Immature natural killer cell (primary cell): ENCODE measurements at places on chromosomes 4 and X.

GRCh38 chr4:1058198-1058996, 47.0 kb downstream of the FGFRL1 start:
- H3K27me3 ChIP-seq, result peaks cover 16% of the 10 kb centered on the region
- no peak for DNase-seq
- no peaks in the 10 kb centered on the region for H3K36me3 ChIP-seq
- H3K4me1 ChIP-seq, result peaks cover 11% of the 10 kb centered on the region
- no peak overlapping the region for H3K4me3 ChIP-seq

- no peak overlapping the region for H3K27ac ChIP-seq
- no peak overlapping the region for H3K4me3 ChIP-seq
- H3K36me3 ChIP-seq, result no peaks in the 10 kb centered on the region
- no peak for DNase-seq
Observed at GRCh38 chr4:32191961-32192360, 1471.8 kb downstream of the PCDH7 start.

GRCh38 chr4:101039367-101039766, 308.0 kb downstream of the PPP3CA start:
- peaks cover 5% of the 10 kb centered on the region for H3K36me3 ChIP-seq
- H3K27ac ChIP-seq, result peak overlapping the region; percentile 31

GRCh38 chr4:7658341-7659204, 223.8 kb upstream of the PSAPL1 start:
- DNase-seq, result no peak
- H3K36me3 ChIP-seq, result no peaks in the 10 kb centered on the region
- H3K27me3 ChIP-seq, result no peaks in the 10 kb centered on the region
- no peak overlapping the region for H3K4me3 ChIP-seq
- H3K27ac ChIP-seq, result no peak overlapping the region

DNA sequence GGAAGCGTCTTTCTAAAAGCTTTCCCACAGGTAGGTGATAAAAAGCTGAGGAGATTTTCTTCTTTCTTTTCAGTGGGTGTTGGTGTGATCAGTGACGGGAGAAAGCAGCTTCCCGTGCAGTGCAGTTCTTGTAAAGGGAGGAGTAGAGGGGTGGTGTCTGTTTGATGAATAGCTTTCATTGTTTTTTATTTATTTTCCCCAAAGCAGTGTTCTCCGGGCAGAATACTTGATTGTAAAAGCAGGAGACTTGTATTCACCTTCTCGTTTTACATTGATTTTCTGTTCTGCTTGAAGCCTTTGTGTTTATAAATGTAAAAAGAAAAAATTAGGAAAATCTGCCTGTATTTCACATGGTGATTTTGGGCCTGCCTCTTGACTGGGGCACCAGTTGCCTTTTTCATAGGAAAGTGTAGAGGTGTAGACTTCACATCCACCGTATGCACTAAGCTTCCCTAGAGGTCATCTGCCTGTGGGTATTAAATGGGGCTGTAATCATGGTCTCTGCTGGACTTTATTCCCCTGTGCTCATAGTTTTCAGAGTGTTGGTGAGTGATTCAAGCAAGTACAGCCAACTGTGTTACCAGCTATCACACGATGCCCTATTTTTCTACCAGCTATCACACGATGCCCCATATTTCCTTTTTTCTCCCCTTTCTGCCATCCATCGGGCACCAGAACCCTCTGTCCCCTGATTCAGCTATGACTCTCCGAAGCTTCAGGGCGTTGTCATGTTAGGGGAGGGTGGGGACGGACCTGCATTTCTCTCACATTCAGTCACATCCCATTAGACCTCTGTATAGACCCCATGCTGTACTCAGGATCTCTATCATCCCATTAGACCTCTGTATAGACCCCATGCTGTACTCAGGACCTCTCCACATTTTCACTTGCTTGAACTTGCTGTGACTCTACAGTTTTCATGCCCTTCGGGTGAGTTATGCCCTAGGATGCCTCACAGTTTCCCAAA, 526.5 kb downstream of the TRIML1 start:
- no peaks in the 10 kb centered on the region for H3K4me1 ChIP-seq
- H3K36me3 ChIP-seq, result no peaks in the 10 kb centered on the region
- no peak overlapping the region for H3K4me3 ChIP-seq
- peaks cover 2% of the 10 kb centered on the region for H3K27me3 ChIP-seq
- no peak overlapping the region for H3K27ac ChIP-seq
- no peak for DNase-seq

DNA sequence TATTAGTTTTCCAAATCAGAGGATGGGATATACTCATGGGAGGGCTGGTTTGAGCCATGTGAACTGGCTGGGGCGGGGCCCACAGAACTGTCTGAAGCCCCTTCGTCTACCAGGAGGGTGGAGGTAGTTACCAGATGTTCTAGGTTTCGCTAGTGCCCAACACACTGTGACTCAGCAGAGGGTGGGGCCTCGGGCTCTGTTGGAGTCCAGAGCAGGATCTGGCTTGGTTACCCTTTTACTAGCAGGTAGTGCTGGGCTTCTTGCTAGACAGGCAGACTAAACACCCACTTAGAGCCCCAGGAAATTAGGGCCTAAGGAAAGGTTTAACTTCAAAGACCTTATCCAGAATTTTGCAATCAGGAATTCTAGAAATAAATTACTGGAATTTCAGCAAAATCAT, 56.2 kb upstream of the CHRDL1 start:
- H3K4me1 ChIP-seq, result no peaks in the 10 kb centered on the region
- no peak for DNase-seq
- H3K4me3 ChIP-seq, result no peak overlapping the region
- peaks cover 4% of the 10 kb centered on the region for H3K27me3 ChIP-seq
- H3K36me3 ChIP-seq, result no peaks in the 10 kb centered on the region

GRCh38 chr4:136203199-136203598, 1329.1 kb downstream of the PCDH18 start:
- H3K27ac ChIP-seq, result no peak overlapping the region
- no peak overlapping the region for H3K4me3 ChIP-seq
- no peak for DNase-seq
- H3K4me1 ChIP-seq, result no peaks in the 10 kb centered on the region
- no peaks in the 10 kb centered on the region for H3K36me3 ChIP-seq

DNA sequence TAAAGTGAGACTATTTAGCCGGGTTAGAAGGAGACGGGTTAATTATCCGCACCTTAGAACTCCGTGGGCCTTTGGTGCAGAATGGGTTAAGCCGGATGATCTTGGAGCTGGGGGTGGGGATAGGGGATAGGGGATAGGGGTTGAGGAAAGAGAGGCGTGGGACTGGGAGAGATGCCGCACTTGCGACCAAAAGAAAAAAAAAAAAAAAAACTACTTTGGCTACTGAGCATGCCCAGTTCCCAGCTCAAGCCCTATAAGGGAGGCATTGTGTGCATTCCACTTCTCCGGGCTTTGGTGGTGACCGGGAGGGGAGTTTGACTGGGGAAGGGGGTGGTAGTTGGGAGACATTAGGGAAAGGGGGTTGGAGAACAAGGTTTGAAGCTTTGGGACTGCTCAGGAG, at the start of gene SLITRK4:
Gene SLITRK4, minus strand, starts transcription at position 187 of the 400 bp plus-strand sequence. CDS start 4,993 bp downstream, outside the sequence.
- H3K27me3 ChIP-seq, result peaks cover 5% of the 10 kb centered on the region
- no peaks in the 10 kb centered on the region for H3K36me3 ChIP-seq
- no peak within 1 kb of the TSS for H3K4me3 ChIP-seq
- H3K4me1 ChIP-seq, result no peaks in the 10 kb centered on the region
- DNase-seq, result no peak
- H3K27ac ChIP-seq, result no peak within 1 kb of the TSS

DNA sequence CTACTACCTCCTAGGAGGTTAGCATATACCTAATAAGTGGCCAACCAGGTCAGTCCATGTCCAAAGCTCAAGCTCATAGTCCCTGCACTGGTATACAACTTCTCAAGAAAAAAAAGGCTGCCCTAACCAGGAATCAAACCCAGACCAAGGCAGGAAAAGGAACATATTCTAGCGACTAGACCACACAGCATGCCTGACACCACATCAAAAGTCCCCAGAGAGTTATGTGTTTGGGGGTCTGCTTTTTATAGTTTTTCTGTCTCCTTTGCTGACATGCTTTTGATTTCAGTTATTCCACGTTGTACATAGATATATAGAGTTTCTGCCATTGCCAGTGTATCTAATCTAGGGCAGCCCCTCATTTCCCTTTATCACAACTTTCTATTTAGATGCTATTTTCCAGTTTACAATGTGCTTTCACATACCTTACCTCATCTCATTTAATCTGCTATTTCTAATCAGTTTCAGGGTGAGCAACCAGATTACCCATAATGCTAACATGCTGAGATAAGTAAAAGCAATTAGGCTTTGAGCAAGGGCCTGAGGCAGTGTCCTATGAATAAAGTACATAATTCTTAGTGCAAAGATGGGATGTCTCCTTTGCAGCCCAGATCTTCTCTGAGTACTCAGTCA, 17.8 kb downstream of the ARHGEF6 start:
- no peaks in the 10 kb centered on the region for H3K36me3 ChIP-seq
- no peak overlapping the region for H3K4me3 ChIP-seq
- no peak overlapping the region for H3K27ac ChIP-seq
- no peak for DNase-seq
- peaks cover 57% of the 10 kb centered on the region for H3K4me1 ChIP-seq
- H3K27me3 ChIP-seq, result peaks cover 2% of the 10 kb centered on the region

GRCh38 chr4:154076921-154077320, 288.0 kb upstream of the SFRP2 start:
- H3K27me3 ChIP-seq, result peaks cover 2% of the 10 kb centered on the region
- no peak overlapping the region for H3K27ac ChIP-seq
- no peaks in the 10 kb centered on the region for H3K4me1 ChIP-seq
- DNase-seq, result no peak

- H3K27me3 ChIP-seq, result peaks cover 2% of the 10 kb centered on the region
- H3K36me3 ChIP-seq, result peaks cover 14% of the 10 kb centered on the region
- H3K4me3 ChIP-seq, result peak overlapping the region; percentile 8
- H3K4me1 ChIP-seq, result peaks cover 47% of the 10 kb centered on the region
- no peak for DNase-seq
Observed at GRCh38 chr4:1255699-1256098, 6.8 kb upstream of the CTBP1 start.

- H3K27me3 ChIP-seq, result peaks cover 12% of the 10 kb centered on the region
- H3K4me3 ChIP-seq, result peak overlapping the region; percentile 66
- peaks cover 76% of the 10 kb centered on the region for H3K4me1 ChIP-seq
- no peaks in the 10 kb centered on the region for H3K36me3 ChIP-seq
- no peak for DNase-seq
Observed at GRCh38 chrX:19804151-19804550, 83.2 kb downstream of the SH3KBP1 start.

DNA sequence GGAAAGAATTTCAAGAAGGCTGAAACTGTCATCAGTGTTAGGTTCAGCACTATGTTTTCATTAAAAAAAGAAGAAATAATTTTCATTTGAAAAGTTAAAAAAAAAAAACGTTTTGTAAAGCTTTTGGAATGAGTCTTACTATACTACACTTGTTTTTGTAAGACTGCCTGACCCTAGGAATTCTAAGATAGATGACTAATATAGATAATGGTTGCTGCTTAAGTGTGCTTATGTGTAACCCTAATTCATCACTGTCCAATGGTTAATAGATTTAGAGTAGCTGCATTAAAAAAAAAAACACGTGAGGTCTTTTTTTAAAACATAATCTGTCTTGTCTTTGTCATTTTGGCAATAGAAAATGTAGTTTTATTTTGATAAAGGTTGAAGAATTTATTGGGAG, 323.2 kb downstream of the IL1RAPL1 start:
- H3K36me3 ChIP-seq, result no peaks in the 10 kb centered on the region
- H3K4me1 ChIP-seq, result no peaks in the 10 kb centered on the region
- no peak for DNase-seq
- H3K27ac ChIP-seq, result no peak overlapping the region
- no peak overlapping the region for H3K4me3 ChIP-seq

- no peaks in the 10 kb centered on the region for H3K4me1 ChIP-seq
- no peak overlapping the region for H3K4me3 ChIP-seq
- H3K36me3 ChIP-seq, result no peaks in the 10 kb centered on the region
- H3K27ac ChIP-seq, result no peak overlapping the region
Observed at GRCh38 chr4:126779436-126780166, 853.2 kb upstream of the INTU start.

GRCh38 chr4:59369229-59369628, 1830.9 kb upstream of the ADGRL3 start:
- H3K4me3 ChIP-seq, result no peak overlapping the region
- no peak for DNase-seq
- H3K4me1 ChIP-seq, result no peaks in the 10 kb centered on the region

DNA sequence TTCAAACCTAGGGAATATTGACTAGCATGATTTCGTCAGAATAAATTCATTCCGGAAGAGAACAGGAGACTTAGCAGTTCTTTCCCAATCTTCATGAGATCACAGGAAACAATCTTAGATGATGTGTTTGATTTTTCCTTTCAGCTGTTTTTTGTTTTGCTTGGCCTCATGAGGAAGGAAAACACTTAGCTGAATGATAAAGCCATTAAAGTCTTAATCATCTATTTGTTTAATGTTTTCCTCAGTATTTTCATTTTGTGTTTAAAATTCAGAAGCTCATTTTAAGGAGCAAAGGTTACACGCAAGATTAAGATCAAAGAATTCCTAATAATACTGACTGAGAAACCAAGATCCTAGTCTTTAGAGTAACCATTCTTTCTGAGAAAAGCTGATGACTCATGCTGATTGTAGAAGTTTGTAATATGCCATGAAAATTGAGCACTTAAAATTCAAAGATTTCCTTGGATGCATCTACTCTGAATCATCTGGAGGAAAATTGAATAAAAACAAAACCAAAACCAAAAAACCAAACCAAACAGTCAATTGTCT, 15.4 kb upstream of the TBC1D19 start:
- no peak overlapping the region for H3K4me3 ChIP-seq
- H3K36me3 ChIP-seq, result no peaks in the 10 kb centered on the region
- H3K4me1 ChIP-seq, result no peaks in the 10 kb centered on the region
- peaks cover 5% of the 10 kb centered on the region for H3K27me3 ChIP-seq

- no peaks in the 10 kb centered on the region for H3K36me3 ChIP-seq
- DNase-seq, result no peak
- no peak overlapping the region for H3K27ac ChIP-seq
Observed at GRCh38 chrX:150236327-150236726, 126.8 kb upstream of the MAMLD1 start.

DNA sequence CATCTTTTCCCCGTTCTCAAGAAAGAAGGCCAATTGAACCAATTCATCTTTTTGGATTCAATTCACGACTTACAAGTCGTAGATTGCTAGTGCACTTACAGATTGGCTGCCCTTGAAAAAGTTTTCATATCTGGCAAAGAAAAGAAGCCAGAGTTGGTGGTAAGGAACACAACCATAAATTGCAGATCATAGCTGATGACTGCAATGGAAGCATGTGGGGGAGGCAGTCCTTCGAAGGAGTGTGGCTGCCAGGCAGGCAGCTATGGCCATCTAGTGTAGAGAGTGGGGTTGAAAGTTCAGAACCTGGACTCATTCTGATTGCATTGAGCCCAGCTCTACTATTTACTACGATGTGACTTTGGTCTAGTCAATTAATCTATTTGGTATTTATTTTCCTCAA, 4.5 kb downstream of the GPM6A start:
- no peak overlapping the region for H3K27ac ChIP-seq
- H3K4me1 ChIP-seq, result no peaks in the 10 kb centered on the region
- no peaks in the 10 kb centered on the region for H3K27me3 ChIP-seq
- H3K4me3 ChIP-seq, result no peak overlapping the region

DNA sequence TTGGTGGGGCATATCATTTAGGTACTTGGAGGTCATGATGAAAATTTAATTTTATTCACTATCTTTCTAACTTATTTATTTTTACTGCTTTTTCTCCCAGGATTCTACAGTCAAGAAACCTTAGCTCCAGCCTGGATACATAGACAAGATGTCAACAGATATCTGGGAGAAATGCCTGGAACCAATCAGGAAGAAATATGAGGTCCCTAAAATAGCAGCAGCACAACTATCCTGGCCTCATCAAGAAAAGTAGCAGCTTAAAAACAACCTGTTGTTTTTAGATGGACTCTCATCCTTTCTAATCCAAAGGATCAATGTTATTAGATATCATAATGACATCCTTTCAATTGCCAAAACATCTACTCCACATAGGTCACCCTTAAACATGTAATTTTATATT, 54.5 kb downstream of the MAOB start:
- no peak overlapping the region for H3K27ac ChIP-seq
- no peaks in the 10 kb centered on the region for H3K4me1 ChIP-seq
- peaks cover 4% of the 10 kb centered on the region for H3K27me3 ChIP-seq
- no peak for DNase-seq
- no peaks in the 10 kb centered on the region for H3K36me3 ChIP-seq
